ENCODE measurements at places on chromosomes 5 and 9. TPM values are rescaled to one million over a fixed set of nuclear protein-coding genes. Genes with fewer than 3 reads are reported as not detected.

The C6 gene
- 1.0 TPM for total RNA-seq

GRCh38 chr9:114291064-114291474, 31.8 kb upstream of the ORM1 start:
- peak; percentile 75 for DNase-seq

The RNF224 gene
- total RNA-seq = not detected

GRCh38 chr9:137244486-137245449, 3.7 kb downstream of the TUBB4B start:
- no peak for DNase-seq

The MAST4 gene
- total RNA-seq = 12.8 TPM

The APC gene
- total RNA-seq = 52.9 TPM

GRCh38 chr5:87150630-87151029, 117.1 kb upstream of the RASA1 start:
- no peak for DNase-seq

DNA sequence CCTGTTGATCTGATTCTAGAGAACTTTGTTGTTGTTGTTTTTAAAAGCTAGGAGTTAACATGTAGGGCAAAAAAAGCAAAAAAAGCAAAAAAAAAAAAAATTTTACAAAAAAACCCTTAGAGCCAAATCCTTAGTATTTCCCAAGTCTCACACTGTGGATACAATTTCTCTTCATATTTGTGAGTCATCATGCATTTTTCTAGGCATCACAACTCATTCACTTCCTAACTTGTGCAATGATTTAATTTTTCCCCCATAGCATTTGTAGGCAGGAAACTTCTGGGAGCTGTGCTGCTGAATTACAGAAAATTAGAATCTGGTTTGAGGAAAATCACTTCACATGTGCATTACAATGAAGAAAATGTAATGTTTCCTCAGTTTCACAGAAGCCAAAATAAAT, 91.9 kb downstream of the MARCHF3 start:
- no peak for DNase-seq

DNA sequence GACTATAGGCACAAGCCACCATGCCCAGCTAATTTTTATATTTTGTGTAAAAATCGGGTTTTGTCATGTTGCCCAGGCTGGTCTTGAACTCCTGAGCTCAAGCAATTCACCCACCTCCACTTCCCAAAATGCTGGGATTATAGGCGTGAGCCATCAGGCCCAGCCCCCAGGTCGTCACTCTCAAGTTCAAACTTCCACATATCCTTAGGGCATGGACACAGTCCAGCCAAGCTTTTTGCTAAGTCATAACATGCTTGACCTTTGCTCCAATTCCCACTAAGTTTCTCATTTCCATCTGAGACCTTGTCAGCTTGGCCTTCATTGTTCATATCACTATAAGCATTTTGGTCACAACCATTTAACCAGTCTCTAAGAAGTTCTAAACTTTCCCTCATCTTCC, 43.9 kb upstream of the ARAP3 start:
- DNase-seq = no peak

GRCh38 chr5:5432020-5432707, 9.7 kb downstream of the ICE1 start:
- no peak for DNase-seq

The SLC35A4 gene
- 89.7 TPM for total RNA-seq

Measured in left colon (tissue), 2 donors.